ENCODE measurements at places on chromosomes 7 and 10.

- DNase-seq, result no peak
Observed at GRCh38 chr7:139172775-139173174, 58.3 kb upstream of the UBN2 start.

- DNase-seq, result no peak
Observed at GRCh38 chr7:25091779-25092178, 33.3 kb downstream of the CYCS start.

- DNase-seq, result no peak
Observed at GRCh38 chr10:31476088-31476487, 157.1 kb downstream of the ZEB1 start.

- no peak for DNase-seq
Observed at GRCh38 chr7:36312915-36313334, 76.7 kb upstream of the ANLN start.

GRCh38 chr7:130648580-130648979 is 20.0 kb downstream of the COPG2 start:
- no peak for DNase-seq

- peak; percentile 46 for DNase-seq
Observed at GRCh38 chr7:71613313-71613712, 481.4 kb downstream of the GALNT17 start.

DNA sequence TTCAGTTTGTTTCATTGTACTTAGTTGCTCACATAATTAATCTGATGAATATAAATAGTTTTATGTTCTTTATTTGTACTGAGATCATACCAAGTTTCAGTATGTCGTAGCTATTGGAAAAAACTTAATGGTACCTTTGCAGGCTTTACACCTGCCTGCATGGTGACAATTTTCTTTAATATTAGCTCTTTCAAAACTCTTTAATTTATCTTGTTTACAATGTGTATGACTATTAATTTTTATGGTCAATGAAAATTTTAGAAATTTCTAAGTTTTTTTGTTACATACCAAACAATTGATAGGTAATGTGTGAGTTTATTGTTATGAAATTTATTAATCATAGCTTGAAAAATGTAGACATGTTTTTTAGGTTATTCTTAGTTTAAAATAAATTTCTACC is 4.0 kb downstream of the DYNC2I1 start:
- DNase-seq, result no peak

- peak; percentile 57 for DNase-seq
Observed at GRCh38 chr10:59625721-59626522, 83.7 kb downstream of the SLC16A9 start.

- no peak for DNase-seq
Observed at GRCh38 chr10:123038782-123039631, 30.2 kb downstream of the ACADSB start.

DNA sequence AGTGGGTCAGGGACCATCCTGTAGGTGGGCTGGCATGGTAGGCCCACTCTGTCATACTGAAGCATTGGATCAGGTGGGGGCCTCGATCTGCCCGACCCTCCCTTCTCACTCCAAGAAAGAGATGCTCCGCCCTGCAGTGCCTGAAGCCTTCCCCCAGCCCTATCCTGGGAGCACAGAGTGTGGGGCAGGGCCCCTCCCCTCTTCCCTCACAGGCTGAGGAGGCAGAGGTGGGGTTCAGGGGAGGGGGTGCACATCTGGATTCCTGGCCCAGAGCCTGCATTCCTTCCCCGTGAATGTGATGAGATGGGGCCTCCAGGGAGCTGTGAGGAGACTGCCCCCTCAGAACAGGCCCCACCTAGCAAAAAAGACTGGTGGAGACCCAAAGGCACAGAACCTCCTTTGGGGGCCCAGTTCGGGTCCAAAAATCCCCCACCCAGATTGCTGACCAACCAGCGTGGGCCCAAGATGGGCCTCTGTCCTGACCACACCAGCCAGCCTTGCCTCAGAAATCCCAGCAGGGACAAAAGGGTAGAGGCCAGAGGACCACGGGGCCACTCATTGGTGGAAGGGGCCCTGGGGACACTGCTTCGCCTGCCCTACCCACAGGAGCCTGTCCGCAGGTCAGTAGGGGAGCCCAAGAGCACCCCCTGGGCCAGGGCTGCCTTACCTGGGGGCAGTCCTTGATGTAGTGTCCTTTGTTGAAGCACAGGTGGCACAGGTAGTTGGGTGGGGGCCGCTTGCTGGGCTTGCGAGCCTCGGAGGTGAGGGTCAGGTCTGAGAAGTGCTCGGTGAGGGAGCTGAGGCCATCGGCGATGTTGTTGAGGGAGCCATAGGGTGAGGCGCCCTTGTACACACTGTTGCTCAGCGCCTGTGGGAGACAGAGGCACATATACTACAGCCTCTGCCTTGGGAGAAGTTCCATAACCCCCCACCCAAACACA is 13.3 kb downstream of the ZCCHC24 start:
- no peak for DNase-seq

- no peak for DNase-seq
Observed at GRCh38 chr7:33517191-33517590, 387.8 kb downstream of the BBS9 start.

DNA sequence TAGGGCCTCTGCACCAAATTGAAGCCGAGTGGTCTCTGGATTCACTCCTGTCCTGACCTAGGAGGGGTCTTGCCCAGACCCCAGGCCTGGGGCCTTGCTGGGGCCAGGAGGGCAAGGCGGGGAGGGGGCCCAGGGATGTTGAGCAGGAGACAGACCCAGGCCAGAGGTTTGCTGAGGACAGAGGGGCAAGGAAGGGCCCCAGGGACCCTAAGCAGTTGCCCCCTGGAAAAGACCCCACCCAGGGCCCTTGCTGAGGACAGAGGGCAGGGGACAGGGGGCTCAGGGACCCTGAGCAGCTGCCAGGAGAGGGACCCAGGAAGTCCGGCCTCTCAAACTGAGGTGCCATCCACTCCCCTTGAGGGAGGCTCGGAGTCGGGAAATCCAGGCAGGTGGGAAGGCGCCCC is 32.7 kb downstream of the FOXL3 start:
- no peak for DNase-seq

- no peak for DNase-seq
Observed at GRCh38 chr7:133730360-133730759, 396.8 kb upstream of the LRGUK start.

- peak; percentile 63 for DNase-seq
Observed at GRCh38 chr10:77836299-77836820, 90.2 kb downstream of the DLG5 start.

DNA sequence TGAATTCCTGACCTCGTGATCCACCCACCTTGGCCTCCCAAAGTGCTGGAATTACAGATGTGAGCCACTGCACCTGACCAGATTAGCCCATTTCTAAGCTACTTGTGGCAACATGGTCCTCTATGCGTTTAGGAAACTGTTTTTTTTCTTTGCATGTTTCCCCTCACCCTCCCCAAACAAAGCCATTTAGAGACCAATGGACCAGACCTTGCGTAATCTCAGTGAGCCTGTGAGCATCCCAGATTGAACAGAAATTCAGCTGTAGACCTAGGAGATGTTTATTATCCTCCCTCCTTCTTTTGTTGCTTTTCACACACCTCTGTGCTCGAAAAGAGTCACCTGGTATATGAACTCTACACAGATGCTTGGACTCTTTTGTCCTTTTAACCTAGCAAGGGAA is 28.5 kb upstream of the CAMK1D start:
- DNase-seq, result no peak

DNA sequence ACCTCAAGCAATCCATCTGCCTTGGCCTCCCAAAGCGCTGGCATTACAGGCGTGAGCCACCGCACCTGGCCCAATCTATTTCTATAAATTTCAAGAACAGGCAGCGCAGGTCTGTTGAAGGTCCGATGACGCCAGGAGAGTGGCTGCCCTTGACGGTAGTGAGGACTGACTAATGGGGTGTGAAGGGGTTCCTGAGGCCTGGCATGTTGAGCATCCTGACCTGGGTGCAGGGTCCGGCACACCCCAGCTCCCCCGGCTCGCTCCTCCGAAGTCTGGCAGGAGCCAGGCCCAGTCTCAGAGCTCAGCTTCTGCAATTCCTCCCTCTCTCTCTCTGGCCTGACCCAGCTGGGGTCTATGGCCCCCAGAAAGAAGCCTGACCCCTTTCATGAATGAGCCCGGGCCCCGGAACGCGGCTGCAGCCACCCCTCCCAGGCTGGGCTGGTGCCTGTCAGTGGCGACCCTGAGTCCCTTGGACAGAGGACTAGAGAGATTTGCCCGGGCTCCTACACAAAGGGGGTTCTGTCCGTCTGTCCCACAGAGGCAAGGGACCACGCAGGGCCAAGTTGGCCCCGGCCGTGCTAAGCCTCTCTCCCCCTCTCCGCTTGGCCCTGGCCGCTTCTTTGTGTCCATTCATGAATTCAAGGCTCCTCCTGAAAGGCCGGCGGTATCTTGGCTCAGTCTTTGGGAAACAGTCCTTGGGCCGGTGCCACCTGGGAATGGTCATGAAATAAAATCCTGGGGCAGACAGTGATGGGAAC is 18.8 kb downstream of the MMD2 start:
- DNase-seq, result no peak

DNA sequence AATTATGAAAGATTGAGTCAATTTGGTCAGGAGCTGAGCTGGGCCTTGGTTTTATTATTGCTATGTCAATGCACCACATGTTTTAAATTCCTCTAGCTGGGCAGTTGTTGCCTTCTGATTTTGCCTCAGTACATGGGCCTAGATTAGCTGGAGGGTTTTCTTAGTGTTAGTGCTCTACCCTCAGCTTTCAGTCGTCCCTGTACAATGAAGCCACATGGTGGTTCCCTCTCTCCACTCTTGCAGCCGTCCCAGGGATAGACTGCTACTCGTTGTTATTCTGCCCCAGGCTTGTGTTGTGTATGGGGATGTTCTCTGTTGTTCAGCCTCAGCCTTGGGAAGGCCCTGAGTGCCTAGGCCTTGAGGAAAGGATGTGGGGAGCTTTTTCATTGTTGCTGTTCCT is 37.0 kb downstream of the NHLRC2 start:
- no peak for DNase-seq

GRCh38 chr10:44355630-44356029 is 29.3 kb downstream of the CXCL12 start:
- no peak for DNase-seq

GRCh38 chr7:133934977-133935330 is 192.2 kb upstream of the LRGUK start:
- DNase-seq, result no peak

- DNase-seq, result no peak
Observed at GRCh38 chr10:42996588-42996987, 80.3 kb upstream of the RET start.

DNA sequence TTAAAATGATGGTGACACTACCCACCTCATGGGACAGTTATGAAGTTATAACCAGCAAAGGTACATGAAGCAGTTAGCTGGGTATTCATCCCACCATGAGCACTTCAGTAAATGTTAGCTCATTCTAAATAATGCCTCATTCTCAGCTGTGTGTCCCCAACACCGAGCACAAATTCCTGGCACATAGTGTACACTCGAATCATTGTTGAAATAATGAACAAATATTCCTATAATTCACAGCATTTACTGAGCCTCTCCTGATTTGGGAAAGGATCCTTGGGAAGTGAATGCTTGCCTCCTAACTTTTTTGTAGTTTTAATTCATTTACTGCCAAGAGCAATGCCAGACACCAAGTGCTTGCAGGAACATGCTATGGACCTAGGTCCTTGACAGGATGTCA is 235.2 kb downstream of the DGKI start:
- DNase-seq, result no peak

DNA sequence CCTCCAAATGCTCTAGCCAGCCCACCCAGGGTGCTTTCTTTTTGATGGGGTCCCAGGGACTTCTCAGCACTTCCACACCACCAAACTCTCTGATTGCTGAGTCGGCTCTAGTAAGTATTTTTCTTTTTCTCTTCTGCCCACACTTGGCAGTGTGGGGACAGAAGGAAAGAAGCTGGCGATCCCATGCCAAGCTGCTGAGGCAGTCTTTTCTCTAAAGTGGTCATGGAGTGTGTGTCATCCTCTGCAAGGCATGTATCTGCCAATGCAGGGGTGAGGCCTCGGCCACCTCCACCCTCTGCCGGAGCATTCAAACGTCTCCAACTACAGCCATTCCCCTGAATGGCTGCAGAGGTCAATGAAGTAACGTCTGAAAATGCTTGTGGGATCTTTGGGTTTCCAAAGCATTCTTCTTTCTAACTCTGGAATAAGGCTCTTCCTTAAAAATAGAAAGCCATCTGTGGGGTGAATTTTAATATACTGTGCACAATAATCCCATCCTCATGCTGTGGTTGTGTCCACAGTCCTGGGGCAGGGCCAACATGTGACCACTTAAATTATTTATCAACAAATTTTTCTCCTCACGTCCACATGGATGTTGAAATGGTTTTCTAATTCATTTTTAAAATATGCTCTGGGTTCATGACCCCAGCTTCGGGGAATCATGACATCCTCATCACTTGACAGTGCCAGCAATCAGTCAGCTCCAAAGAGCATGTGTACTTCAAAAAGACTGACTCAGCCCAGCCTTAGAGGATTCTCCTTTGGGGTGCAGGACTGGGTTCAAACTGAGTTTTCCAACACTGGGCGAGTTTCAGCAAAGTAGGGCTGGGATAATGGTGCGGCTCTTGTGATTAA is 171.3 kb upstream of the ITGB1 start:
- DNase-seq, result peak; percentile 89

GRCh38 chr7:95476904-95477594 is 8.7 kb upstream of the ASB4 start:
- DNase-seq, result peak; percentile 71

GRCh38 chr10:70816220-70816894 is 609 bp downstream of the SGPL1 start:
- peak; percentile 83 for DNase-seq

GRCh38 chr10:17951868-17952371 is at the start of gene SLC39A12:
Gene SLC39A12 (plus strand): TSS chr10:17951918. CDS start chr10:17953277, 1,359 bp downstream.
- DNase-seq, result peak; percentile 69

DNA sequence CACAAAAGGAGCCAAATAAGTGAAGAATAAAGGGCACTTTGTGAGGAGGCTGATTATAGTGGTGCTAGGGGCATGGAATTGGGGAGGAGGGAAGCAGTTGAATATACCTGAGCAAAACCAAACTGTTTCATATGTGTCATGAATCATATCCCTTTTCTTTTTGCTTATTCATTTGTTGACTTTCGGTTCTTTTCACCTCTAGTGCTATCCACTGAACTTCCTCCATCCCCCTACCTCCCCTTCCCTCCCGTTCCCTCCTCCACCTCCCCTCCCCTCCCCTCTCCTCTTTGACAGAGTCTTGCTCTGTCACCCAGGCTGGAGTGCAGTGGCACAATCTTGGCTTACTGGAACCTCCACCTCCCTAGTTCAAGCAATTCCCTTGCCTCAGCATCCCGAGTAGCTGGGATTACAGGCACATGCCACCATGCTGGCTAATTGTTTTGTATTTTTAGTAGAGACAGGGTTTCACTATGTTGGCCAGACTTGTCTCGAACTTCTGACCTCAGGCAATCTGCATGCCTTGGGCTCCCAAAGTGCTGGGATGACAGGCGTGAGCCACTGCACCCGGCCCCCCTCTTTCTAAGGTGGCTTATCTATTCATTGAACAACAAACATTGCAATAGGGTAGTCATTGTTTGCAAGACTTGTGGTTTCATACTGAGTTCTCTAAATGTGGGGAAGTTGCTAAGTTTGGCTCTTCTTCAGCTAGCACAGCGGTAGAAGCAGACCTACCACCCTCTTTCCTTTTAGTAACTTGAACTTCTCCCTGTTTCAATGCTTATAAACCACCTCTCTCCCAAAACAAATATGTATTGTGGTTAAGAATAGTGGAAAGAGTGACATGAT is 150.4 kb upstream of the PRPS1L1 start:
- DNase-seq, result peak; percentile 65

- DNase-seq, result no peak
Observed at GRCh38 chr10:78124167-78124566, 90.5 kb downstream of the RPS24 start.

GRCh38 chr7:107150375-107151073 is 18.3 kb upstream of the HBP1 start:
- peak; percentile 87 for DNase-seq

- DNase-seq, result no peak
Observed at GRCh38 chr10:128596906-128597305, 470.7 kb upstream of the MKI67 start.
